ENCODE measurements at places on chromosomes 6 and 20. TPM values are rescaled to one million over a fixed set of nuclear protein-coding genes. Genes with fewer than 3 reads are reported as not detected.

GRCh38 chr6:136840276-136841001 is 18.0 kb downstream of the PEX7 start:
- DNase-seq = no peak

GRCh38 chr6:22631091-22631490 is 61.7 kb downstream of the HDGFL1 start:
- no peak for DNase-seq

The TUBB1 gene
- not detected for total RNA-seq

The HCRTR2 gene
- total RNA-seq = not detected

- DNase-seq = no peak
Observed at GRCh38 chr6:33187809-33188208, 4.5 kb downstream of the COL11A2 start.

- no peak for DNase-seq
Observed at GRCh38 chr6:146902846-146903245, 301.4 kb upstream of the STXBP5 start.

The EYA2 gene
- total RNA-seq = 30.0 TPM

The PLCG1 gene
- total RNA-seq = 67.9 TPM

DNA sequence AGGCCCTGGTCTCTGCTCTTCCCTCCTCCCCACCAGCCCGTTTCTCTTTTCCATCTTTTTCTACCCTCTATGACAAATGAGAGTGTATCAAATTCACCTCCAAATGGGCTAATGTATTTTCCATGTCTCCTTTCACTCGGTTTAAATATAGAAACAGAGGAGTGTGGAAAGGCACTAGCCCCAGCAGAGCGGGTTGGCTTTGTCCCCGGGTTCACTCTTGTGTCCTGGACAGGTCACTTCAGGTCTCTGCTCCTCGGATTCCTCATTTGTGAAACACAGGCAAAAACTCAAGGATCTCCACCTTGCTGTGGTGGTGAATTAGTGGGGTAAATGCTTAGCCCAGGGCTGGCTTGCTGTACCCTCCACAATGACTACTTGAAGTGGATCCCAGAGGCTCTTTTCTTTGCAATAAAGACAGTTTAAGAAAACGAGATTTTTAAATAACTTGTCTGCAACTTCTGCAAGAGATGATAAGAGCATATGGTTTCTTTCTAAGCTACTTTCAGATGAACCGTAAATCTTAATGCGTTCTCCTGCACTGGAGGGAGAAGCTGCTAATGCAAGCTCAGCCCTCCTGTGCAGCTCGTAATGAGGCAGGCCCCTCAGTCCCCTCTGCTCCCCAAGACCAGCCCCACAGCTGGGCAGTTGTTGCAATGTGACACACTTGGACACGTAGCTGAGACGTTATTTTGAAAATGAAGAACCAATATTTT is 292.9 kb downstream of the THBS2 start:
- no peak for DNase-seq
